ENCODE measurements at places on chromosomes 2 and 18. TPM values are rescaled to one million over a fixed set of nuclear protein-coding genes. Genes with fewer than 3 reads are reported as not detected.

Gene DOK6
- not detected for total RNA-seq

Gene LOXHD1
- not detected for total RNA-seq

Gene SPP2
- not detected for total RNA-seq

Gene CENPA
- 1.1 TPM for total RNA-seq
